IPS-NIHi11 (cell line): ENCODE measurements at places on chromosomes 7 and 10.

DNA sequence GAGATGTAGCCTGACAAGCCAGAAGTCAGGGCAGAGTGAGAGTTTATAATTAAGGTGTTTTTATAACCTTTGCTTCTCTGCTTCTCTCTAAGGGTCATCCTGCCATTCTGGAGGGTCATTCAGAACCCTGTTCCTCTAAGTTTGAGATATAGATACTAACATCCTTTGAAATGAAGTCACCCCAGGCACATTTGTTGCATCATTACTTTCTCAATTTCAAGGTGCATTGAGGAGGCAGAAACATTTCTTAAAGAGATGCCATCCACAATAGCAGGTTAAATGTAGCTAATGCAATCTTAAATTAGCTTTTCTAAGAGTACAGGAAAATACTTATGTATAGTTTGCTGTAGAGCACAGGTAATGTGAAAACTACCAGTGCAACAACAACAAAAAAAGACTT is 106.4 kb downstream of the LRRC4 start:
- no peak for DNase-seq

GRCh38 chr10:110967009-110967630 is 47.7 kb downstream of the SHOC2 start:
- DNase-seq = no peak

DNA sequence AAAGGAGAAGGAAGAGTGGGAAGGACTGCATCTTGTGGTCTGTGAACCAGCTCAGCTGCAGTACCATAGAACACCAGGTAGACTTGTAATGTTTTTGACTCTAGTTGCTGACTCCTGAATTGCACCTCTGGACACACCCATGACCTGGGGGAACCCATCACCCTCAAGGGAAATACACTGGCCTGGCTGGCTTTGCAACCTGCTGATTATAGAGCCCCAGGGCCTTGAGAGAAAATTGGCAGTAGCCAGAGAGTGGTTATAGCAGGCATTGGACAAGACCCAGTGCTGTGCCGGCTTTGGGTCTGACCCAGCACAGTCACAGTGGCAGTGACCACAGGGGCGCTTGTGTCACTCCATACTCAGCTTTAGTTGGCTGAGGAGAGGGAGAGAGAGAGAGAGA is 902.3 kb downstream of the GRID1 start:
- no peak for DNase-seq

- DNase-seq = no peak
Measured at GRCh38 chr7:111958431-111958830, 247.8 kb downstream of the DOCK4 start.

DNA sequence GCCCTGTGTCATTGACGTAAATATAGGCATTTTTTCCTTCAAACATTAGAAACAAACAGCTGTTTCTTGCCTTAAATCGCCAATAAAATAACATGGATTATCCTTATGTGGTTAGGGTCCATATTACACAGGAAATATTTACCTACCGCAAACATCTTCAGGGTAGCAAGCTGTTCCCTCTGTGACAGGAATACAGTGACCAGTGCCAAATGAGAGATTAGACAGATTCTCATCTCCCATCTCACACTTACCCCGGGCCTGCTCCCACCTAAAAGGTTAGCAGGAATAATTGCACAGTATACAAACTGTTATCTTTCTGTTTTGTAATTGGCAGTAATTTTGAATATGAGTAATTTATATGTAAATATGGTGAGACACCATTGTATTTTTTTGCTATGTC is 16.5 kb downstream of the MKI67 start:
- DNase-seq = no peak
